ENCODE measurements at places on chromosomes 4 and X.
A peak's percentile ranks its signal among the peaks of the same experiment; 100 is the strongest.

- DNase-seq: no peak
Measured at GRCh38 chr4:134278675-134279074, 77.1 kb upstream of the PABPC4L start.

- DNase-seq: no peak
Measured at GRCh38 chr4:26055855-26056254, 141.8 kb downstream of the SMIM20 start.

DNA sequence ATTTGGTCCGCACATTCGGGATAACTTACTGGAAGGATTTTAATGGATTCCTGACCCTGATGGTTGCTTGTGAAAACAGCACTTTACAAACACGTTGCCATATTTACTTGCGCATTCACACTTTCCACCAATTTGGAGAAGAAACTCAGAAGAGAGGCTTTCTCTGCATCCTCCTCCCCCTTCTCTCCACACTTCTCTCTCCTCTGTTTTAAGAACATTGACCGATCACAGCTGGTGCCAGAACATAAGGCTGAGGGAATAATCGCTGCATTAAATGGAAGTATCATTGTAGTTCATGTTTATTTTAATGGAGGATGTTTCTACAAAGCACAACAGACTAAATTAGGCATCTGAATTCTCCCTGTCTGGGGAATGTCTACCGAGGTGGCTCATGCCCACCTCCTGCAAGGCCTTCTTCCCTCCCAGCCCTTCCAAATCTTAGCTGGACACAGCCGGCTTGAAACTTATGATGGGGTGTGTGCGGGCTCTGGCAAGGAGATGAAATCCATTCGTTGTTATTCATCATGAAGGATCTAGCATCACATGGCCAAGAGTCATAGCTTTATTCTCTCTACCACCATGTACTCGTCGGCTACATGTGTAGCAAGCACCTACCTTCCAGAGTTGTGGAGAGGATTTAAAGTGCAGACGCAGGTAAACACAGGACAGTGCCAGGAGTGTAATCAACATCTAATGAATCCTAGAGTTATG, 204.1 kb downstream of the LDB2 start:
- DNase-seq: no peak

- DNase-seq: peak; percentile 56
Measured at GRCh38 chr4:26081795-26082498, 167.9 kb downstream of the SMIM20 start.

DNA sequence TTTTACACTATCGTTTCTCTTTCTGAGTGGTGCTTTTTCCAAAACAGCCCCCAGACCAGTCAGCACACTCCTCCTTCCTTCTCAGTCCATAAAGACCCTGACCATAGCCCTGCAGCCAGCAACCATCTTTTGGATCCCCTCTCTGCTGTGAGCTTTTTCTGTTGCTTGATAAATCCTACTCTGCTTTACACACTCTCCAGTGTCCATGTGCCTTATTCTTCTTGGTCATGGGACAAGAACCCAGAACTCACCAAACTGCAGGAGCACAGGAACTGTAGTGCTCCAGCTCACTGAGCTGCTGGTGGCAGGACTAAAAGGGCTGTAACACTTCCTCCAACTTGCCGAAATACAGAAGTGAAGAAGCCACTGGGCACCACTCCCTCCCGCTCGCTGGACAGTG, 32.5 kb downstream of the COX18 start:
- no peak for DNase-seq

GRCh38 chr4:44558031-44558605, 93.3 kb downstream of the YIPF7 start:
- DNase-seq: no peak

GRCh38 chr4:108171339-108172230, 2.9 kb upstream of the LEF1 start:
- DNase-seq: peak; percentile 11

DNA sequence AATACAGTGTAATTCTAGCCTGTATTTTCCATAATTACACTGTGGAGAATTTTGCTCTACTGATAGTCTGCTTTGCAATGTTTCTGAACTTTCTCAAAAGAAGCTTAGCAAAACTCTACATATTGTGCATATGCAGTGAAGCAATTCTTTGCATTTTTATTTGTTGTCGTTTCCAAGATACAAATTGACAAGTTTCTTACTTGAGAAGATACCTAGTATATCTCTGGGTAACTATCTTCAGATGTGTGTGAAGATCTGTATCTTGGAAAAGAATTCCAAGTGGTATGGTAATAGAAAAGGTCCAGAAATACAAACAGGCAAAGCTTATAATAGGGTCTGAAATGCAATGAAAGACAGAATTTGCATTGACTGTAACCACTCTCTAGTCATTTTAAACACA, 1119.8 kb upstream of the INTU start:
- no peak for DNase-seq

- no peak for DNase-seq
Measured at GRCh38 chr4:165765053-165765452, 108.0 kb upstream of the TLL1 start.

DNA sequence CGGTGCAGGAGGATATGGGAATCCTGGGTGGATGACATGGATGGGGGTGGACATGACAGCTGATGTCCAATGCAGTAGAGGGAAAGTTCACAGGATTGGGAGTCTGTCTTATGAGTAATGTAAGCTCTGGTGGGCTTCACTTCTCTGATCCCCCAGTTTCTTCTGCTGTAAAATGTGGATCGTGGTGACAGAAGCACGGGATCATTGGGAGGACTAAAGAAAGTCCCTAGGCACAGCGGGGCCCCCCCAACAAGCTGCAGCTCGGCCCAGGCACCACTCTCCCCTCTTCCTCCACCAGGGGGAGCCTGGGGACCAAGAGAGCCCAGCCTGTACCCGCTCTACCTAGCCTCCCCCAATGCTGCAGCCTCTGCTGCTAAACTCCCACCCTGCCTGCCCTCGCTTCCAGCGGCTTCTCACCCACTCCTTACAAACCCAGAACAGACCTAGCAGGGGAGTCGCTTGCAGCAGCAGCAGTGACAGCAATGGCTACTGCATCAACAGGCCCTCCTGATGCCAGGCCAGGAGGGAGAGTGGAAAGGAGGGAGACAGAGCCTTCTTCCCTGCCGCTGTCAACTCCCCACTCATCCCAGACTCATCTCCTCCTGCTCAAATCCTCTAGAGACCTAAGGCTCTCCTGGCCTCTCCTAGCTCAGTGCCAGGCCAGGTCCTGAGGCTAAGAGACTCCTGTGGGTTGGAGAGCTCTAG, 36.1 kb upstream of the IQSEC2 start:
- DNase-seq: peak; percentile 64

- DNase-seq: no peak
Measured at GRCh38 chr4:53782458-53782845, 191.2 kb upstream of the LNX1 start.

GRCh38 chr4:153402366-153402765, 57.9 kb downstream of the MND1 start:
- DNase-seq: no peak

Measured in germinal center (tissue), 1 donor.